ENCODE measurements at places on chromosomes 7 and 10. TPM values are rescaled to one million over a fixed set of nuclear protein-coding genes. Genes with fewer than 3 reads are reported as not detected.
A peak's percentile ranks its signal among the peaks of the same experiment; 100 is the strongest.

DNA sequence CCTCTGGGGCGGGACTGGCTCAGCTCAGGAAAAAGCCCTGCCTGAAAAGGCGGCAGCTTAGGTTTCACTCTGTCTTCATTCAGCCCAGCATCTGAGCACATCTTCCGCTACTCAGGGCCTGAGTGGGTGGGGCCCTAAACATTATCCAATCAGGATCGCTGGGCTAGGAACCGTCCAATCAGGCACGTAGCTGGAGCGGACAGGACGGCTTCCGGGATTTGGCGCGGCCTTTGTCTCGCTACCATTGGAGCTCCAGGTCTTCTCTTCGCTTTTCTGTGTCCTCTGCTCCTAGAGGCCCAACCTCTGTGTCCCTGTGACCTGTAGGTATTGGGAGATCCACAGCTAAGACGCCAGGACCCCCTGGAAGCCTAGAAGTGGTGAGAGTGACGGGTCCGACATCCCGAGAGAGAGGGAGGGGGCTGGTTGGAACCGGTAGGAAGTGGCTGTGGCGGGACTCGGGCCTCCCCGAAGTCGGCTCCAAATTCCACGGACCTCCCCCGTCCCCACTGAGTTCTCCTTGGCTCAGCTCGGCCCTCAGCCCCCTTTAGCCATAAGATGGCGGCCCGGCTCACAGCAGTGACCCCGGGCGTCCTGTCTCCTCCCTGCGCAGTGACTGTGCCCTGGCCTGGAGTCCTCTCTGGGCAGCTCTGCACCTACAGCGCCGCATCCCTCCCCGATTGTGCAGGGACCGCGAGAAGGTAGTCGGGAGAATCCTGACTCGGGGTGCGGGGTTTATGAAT lies 99.1 kb downstream of the ZNF680 start:
- H3K36me3 ChIP-seq = no peaks in the 10 kb centered on the region
- DNase-seq = peak; percentile 78

- no peak for DNase-seq
- no peak overlapping the region for H3K4me3 ChIP-seq
- no peak overlapping the region for H3K27ac ChIP-seq
- no peaks in the 10 kb centered on the region for H3K36me3 ChIP-seq
- no peaks in the 10 kb centered on the region for H3K4me1 ChIP-seq
These were observed 1.9 kb downstream of the DNAH11 start for GRCh38 chr7:21544715-21545114.

DNA sequence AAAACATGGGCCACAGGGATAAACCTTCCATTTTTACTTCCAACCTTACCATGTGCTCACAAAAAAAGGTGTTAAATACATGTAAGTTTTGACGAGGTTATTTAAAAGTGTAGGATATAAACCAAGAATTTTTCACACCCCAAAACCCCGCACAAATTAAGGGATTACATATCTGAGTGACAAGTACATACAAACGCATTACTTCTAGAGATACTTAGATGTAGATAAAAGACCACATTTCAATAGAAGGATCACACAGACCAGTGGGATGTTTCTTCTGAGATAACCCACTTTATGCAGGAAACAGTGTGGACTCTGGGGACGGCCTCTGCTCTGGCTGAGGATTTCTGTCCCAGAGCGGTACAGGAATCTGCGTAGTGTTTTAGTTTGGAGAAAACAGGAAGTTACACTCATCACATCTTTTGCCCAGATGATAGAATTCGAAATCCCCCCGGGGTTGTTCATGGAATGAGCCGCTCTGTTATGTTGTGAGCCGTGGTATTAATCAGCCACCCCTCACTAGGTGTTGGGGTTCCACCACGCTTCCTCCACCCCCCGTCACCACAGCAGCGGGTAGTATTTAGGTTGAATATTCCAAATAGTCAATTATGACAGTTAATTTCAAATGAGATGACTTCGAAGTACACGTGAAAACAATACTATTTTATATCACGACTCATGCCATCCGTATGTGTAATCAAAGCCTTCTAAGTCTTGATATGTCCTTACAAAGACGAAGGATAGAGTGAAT lies 1.3 kb upstream of the CUL1 start:
- H3K27ac ChIP-seq = peak overlapping the region; percentile 100
- peaks cover 4% of the 10 kb centered on the region for H3K4me1 ChIP-seq
- DNase-seq = no peak
- no peaks in the 10 kb centered on the region for H3K36me3 ChIP-seq

- no peak overlapping the region for H3K27ac ChIP-seq
- no peaks in the 10 kb centered on the region for H3K27me3 ChIP-seq
- no peaks in the 10 kb centered on the region for H3K4me1 ChIP-seq
- H3K4me3 ChIP-seq = no peak overlapping the region
- H3K36me3 ChIP-seq = no peaks in the 10 kb centered on the region
These were observed 652.6 kb downstream of the TNS3 start for GRCh38 chr7:46929359-46929758.

DNA sequence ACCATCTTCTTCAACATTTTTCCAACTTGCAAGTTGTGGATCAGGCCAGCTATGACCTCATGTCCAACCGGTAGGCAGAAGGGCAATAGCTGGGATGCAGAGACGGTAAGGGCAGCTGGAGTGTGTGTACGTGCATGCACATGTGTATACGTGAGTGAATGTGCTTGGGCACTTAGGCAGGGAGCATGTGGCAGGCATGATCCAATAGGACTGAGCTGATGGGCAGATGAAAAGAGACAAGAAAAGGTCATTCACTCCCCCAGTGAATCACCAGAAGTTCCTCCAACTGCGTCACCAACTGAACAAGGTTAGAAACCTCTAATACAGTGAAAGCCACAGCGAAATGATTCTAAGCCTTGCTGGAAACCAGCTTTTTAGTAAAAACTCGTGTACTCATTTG lies 176.1 kb downstream of the FGFR2 start:
- peak; percentile 9 for DNase-seq
- H3K27me3 ChIP-seq = no peaks in the 10 kb centered on the region
- H3K27ac ChIP-seq = no peak overlapping the region

DNA sequence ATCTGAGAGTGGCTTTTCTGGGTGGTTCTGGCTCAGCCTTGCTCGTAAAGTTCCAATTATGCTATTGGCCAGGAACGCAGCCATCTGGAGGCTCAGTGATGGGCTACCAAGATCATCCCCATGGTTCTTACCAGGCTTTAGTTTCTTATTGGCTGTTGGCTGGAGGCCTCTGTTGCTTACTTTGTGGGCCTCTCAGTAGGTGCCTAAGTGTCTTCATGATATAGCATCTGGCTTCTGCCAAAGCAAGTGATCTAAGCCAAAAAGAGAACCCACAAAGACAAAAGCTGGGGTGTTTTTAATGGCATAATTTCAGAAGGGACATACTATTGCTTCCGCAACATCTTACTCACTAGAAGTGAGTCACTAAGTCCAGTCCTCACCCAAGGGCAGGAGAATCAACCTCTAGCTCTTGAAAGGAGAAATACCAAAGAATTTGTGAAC lies 132.0 kb upstream of the MDFIC start:
- no peak overlapping the region for H3K4me3 ChIP-seq
- peak overlapping the region; percentile 41 for H3K27ac ChIP-seq
- H3K27me3 ChIP-seq = no peaks in the 10 kb centered on the region
- no peaks in the 10 kb centered on the region for H3K36me3 ChIP-seq

CPEB3 gene
- 2.8 TPM for total RNA-seq

DNA sequence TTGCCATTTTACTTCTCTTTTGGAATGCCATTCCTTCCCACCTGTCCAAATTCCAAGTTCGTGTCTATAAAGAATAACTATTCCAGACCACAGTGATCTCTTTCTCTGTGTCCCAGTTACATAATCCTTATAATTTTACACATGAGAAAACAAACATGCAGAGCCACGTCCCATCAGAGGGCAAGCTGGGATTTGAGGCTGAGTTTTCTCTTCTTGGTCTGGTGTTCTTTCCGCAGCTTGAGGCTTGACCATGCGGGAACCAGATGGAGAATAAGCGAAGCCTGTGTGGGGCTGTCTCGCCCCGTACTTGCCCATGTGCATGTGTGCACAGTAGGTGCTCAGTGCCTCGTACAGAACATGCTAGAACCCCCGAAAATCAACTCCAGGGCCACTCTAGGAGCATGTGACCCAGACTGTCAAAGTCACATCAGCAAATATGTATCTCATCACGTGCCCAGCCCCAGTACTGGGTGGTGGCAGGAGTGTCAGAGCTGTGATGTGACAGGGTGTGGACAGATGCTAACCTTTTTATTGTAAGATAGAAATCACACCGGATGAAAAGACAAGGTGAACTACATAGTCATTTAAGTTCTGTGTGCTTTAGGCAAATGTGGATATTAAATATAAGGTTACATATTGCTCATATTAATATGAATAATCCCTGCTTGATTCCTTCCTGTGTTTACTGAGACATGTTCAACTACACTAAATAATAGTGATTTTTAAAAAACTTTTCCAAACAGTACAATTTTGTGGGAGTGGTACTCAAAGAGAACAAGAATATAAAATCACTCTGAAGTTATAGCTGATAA lies 3.2 kb downstream of the INSIG1 start:
- no peak overlapping the region for H3K27ac ChIP-seq
- H3K4me3 ChIP-seq = no peak overlapping the region
- H3K36me3 ChIP-seq = peaks cover 20% of the 10 kb centered on the region
- DNase-seq = no peak
